Fibroblast of skin of left biceps (primary cell): ENCODE measurements at places on chromosomes 5 and 9.

DNA sequence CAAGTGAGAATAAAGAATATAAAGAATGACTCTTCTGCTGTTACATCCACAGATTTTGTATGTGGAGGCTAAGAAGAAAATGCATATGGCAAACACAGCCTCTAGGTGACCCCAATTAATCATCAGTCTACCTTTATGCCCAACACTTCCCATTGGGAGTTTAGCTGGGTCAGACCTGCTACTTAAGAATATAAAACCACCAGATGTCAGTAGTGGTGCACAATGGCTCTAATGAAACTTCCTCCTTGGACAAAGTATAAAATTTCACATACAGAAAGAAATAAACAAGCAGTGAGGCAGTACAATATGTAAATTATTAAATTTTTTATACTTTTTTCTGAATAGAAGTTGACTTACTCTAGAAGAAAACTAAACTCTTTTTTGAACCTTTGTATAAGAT, 539.9 kb downstream of the BRINP1 start:
- no peak for DNase-seq

DNA sequence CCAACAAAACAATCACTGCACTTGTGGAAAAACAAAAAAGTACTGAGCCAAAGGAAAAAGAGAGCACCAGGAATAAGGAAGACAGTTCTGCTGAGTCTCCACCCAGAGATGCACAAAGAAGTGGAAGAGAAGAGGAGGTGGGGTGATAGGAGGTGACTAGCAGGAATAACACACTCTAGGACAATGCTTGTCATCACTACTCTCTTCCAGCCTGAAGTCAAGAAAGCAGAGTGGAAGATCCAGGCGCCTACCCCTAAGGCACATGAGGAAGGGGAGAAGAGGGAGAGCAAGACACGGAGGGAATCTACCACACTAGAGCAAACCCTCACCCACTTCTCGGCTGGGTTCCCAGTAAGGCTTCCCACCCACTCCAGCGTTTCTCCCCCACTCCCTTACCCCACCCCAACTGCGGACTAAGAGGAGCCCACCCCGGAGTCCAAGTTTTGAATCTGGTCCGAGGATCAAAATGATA, 1.7 kb downstream of the SLIT3 start:
- no peak for DNase-seq

GRCh38 chr9:104765138-104765537, 1.2 kb downstream of the NIPSNAP3B start:
- DNase-seq: no peak

DNA sequence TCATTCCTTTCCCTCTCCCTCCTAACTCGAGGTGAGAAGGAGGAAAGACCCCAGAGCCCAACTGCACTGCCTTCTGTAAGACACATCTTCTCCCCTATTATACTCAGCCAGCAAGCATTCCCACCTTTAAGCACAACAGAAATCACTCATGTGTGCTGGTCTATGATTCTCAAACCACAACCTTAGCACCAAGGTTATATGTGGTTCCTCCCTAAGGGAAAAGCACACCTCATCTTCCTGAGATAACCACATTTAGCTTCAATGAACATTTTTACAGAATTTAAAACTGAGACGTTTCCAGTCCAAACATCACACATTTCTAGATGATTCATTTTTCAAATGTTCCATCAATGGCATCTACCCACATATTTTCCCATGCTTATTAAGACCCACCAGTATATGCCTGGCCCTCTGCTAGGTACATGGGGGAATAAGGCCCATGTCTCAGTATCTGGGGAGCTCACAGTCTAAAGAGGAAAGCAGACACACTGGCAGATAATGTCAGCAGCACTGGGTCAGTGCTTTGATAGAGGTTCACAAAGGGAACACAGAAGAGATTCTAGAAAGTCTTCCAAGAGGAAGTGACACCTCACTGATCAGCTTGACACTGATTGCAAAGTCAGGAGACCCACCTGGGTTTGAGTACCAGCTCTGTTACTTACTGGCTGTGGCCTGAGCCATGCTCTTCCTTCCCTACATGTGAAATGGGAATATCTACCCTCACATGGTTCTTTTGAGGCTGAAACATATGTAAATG, 245.4 kb downstream of the DENND1A start:
- DNase-seq: no peak

GRCh38 chr5:142600611-142601358, 85.1 kb downstream of the FGF1 start:
- no peak for DNase-seq
